ENCODE measurements at places on chromosomes 4 and X.

DNA sequence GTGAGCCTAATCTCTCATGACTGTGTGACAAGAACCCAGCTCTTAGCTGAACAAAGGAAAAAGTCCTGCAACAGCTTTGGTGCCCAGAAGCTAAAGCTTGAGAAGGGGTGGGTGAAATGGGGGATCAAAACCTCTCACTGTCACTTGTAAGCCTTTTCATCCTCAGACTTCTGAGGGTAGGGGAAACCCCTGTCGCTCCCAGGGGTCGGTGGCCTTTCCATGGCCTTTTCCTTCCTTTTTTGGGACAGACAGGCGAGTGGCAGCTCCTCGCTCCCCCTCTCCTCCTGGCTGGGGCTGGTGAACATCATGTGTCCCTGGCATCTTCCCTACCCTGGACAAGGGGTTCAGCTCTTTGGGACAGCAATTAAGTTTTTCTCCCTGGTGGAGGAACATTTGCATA, 78.2 kb downstream of the FAM47A start:
- no peak for DNase-seq

GRCh38 chr4:117986321-117986720, 48.0 kb upstream of the NDST3 start:
- DNase-seq: no peak

- DNase-seq: no peak
These were observed 36.6 kb upstream of the PTPN13 start for GRCh38 chr4:86557526-86557925.

- peak; percentile 11 for DNase-seq
These were observed 38.5 kb upstream of the TAPT1 start for GRCh38 chr4:16264798-16265197.

DNA sequence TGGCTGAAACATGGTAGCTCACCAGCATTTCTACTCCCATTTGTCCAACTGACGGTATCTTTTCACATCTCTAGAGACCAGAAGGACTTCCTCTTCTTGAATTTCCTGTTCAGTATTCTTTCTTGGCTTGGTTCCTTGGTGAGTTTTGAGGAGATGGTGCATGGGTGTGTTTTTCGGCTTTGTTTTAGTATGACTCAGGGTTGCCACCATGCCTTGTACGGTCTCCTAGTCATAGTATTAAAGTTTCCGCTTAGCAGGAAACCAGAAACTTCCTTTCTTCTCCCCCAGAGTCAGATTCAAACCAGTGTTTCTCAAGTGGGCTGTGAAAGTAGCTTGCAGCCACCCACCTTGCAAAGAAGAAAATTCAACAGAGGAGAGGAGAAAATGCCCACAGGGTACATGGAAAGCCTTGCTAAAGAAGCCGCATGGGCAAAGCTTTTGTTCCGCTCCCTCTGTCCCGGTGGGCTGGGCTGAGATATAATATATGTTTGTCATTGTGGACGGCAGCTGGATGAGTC, 5.7 kb downstream of the CD99 start:
- peak; percentile 67 for DNase-seq

DNA sequence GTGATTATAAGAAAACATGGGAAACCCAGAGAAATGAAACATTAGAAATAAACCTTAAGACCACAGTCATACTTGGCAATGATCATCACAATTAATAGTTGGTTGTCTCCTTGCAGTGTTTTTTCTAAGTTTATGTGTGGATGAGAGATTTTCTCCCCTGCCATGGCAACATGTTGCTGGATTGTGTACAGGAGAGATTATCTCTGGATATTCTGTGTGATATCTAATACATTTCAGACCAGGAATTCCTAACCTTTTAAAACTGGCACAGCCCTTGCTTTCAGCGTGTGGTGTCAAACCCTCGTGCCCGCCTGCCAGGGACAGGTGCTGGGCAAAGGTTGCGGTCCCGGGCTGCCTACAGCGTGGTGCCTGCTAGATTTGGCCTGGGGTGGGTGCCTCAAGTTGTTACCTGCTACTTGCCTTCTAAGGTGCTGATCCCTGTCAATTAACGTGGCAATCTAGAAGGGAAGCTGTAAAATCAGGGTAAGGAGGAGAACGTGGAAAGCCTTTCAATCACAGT, 100.5 kb downstream of the TMEM131L start:
- no peak for DNase-seq

DNA sequence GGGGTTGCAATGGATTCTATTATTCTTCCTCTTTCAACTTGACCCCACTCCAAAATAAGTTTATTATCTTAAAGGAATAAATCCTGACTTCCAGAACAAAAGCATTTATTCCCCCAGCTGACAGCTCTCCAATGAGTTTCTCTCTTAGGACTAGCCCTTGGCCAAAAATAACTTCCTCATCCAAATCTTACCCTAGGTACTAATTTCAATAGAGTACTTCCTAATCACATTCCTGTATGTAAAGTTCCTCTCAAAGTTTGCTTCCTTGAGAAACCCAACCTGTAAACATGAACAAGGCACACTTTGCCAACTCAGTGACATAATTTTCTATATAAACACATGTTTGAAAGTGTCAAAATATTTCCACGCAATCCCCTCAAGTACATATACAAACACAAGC, 671.2 kb upstream of the GALNTL6 start:
- no peak for DNase-seq

Data from activated CD4-positive, alpha-beta T cell treated with anti-CD3 and anti-CD28 coated beads for 4 hours (primary cell).